COLO829 (cell line): ENCODE measurements at places on chromosomes 4 and X.

DNA sequence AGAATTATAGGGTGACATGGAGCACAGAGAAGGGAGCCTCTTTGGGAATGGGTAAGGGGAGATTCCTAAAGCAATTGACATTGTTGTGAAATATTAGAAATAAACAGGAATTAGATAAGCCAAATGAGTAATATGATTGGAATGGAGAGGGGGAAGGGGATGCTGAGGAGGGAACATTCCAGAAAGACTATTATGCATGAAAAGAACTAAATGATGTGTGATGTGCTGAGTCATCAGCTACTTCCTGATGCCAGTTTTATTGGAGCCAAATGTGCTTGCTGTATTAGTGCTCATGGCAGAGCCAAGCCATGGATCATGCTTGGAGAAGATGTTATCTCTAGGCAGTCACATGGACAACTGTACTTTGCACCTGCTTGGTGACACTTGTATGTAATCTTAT is 189.0 kb upstream of the HCCS start:
- peak; percentile 70 for DNase-seq

DNA sequence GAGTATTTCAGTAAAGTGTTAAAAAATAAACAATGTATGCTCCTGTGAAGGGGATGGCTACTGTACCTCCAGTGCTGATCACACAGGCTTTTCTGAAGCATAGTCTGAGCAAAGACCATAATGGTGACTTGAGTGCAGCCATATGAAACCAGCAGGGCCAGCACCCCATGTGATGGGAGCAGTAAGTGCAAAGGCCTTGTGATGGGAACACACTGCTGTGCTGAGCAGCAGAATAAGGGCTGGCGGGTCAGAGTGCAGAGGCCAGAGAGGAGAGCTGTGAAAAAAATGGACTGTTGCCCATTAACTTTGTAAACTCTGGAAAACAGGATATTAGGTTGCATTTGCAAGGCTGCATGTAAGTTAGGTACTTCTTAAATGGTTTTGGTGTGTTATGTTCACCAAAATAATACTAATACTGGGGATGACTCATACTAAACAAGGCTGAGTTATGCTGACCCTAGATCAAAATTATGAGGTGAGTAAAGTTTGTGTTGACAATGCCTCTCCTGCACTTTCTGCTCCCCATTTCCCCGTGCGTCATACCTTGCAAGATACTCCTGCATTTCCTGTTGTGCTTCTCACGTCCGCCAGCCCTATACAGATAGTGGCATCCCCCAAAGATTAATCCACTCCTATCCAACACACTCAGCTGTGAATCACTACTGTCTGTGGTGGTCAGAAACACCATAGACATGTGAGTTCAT is 67.0 kb upstream of the FAM9A start:
- no peak for DNase-seq

DNA sequence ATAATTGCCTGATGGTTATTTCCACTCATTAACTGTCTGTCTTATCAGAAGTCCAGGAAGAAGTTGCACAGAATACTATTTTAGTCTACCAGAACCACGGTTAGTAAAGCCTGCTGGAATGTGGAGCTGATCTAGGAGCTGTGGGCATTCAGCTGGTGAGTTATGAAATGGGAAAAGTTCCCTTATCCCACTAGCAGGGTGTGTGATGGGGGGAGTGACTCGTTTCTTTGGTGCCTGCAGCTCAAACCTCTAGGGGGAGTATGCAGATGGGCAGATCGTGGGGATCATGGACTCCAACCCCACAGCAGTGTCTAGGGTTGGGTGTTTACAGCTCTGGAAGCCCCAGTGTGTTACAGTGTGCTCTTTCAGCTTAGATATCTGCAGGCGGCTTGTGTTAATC is 305.7 kb upstream of the BOD1L1 start:
- DNase-seq: no peak

GRCh38 chr4:101942891-101943290 is 152.4 kb downstream of the BANK1 start:
- no peak for DNase-seq

DNA sequence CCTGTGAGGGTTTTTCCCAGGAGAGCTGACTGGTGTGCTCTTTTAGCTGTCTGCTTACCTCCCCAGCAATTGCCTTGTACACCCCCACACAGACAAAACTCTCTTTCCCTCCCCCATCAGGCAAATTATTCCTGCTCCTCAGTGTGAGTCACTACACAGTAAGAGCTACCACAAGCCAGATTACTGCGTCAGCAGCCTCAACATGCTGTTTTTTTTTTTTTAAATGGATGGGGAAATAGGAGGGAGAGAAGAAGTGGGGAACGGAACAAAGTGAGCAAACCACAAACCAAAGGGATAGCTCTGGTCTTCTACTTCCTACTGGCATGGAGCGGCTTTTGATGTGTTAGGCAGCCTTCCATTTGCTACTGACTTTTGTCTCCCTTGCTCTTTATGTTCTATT is 107.5 kb upstream of the ACSL4 start:
- DNase-seq: peak; percentile 89

- no peak for DNase-seq
Measured at GRCh38 chr4:76611616-76612207, 176.7 kb downstream of the SHROOM3 start.

GRCh38 chr4:108902769-108903168 is 139.9 kb upstream of the ETNPPL start:
- peak; percentile 71 for DNase-seq

GRCh38 chr4:16694884-16695276 is 203.6 kb downstream of the LDB2 start:
- DNase-seq: no peak

GRCh38 chr4:105679186-105679585 is 29.3 kb downstream of the INTS12 start:
- no peak for DNase-seq

GRCh38 chrX:130094696-130095095 is 15.6 kb downstream of the ELF4 start:
- no peak for DNase-seq

DNA sequence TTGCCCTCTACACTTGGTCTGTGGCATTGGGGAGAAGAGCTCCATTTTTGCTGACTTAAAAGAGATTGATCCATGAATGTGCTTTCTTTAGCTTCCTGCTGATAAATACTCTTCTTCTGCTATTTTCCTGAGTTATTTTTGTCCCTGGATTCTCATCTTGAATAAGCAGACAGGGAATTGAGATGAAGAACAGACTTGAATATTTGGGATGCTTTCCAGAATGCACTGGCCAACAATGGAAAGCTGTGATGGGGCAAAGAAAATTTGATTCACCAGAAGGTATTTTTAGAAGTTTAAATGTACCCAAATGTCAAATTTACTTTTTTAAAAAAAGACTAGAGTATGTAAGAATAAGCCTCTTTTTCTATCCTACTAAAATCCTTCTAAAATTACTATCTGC is 309.9 kb upstream of the PPP1R2C start:
- DNase-seq: no peak

GRCh38 chr4:74097631-74098426 is 1.2 kb downstream of the CXCL2 start:
- no peak for DNase-seq

GRCh38 chr4:139858436-139859205 is 193.0 kb downstream of the MGST2 start:
- peak; percentile 93 for DNase-seq

DNA sequence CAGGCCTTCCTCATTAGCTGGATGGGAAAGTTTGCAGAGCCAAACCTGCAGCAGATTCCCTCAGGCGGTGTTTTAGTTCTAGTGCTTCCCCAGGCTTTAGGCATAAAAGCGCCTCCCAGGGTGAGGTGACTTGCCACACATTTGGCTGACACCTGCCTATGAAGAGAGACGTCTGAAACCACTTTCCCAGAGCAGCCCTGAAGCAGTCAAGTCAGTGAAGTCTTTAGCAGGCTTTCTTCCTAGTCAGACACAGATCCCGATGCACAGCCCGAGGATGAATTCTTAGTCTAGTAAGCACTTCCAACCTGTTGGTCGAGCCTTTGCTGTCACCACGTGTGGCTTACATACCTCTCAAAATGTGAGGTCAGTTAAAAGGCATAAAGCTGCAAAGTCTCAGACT is 484.1 kb downstream of the SMARCA1 start:
- no peak for DNase-seq

GRCh38 chrX:152074163-152074562 is 64.2 kb downstream of the MAGEA10 start:
- no peak for DNase-seq

DNA sequence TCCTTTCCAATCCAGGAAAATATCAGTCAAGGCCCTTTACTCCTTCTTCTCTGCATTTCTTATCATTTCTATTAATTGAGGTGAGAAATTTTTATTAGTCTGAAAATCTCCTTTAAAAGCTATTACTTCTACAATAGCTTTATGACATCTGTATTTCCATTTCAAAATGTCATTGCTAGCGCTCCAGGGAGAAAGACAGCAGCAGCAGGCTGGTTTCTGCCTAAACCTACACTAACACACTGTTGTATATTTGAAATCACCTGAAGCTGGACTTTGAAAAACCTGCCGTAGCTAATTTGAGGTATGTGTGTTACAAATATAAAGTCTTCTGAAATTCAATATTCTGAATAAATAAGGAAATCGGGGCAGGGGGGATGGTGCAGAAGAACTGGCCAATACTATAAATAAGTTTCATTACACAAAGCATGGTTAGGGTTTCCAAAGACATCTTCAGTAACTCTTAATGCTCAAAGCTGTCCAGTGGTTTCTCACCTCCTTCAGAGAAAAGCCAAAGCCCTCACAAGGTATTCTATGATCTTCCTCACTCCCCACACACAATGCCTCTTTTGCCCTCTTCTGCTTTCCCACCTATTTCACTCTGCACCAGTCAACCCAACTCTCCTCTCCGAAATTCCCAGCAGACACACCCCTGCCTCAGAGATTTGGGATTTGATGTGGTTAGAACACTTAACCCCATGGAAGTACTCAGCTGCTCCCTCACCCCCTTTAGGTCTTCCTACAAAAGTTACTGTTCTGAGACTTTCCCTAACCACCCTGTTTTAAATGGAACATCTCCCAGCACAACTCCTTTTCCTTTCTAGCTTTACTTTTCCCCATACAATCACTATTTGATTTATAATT is 122.7 kb downstream of the PPP3CA start:
- DNase-seq: no peak

GRCh38 chrX:24231131-24231540 is 81.6 kb downstream of the ZFX start:
- peak; percentile 76 for DNase-seq

GRCh38 chrX:109264878-109265277 is 217.0 kb downstream of the GUCY2F start:
- no peak for DNase-seq

GRCh38 chr4:140085062-140085622 is 68.8 kb downstream of the MAML3 start:
- no peak for DNase-seq

GRCh38 chr4:117908306-117909207 is 125.7 kb upstream of the NDST3 start:
- no peak for DNase-seq

- no peak for DNase-seq
Measured at GRCh38 chr4:118113220-118113619, 78.9 kb downstream of the NDST3 start.

DNA sequence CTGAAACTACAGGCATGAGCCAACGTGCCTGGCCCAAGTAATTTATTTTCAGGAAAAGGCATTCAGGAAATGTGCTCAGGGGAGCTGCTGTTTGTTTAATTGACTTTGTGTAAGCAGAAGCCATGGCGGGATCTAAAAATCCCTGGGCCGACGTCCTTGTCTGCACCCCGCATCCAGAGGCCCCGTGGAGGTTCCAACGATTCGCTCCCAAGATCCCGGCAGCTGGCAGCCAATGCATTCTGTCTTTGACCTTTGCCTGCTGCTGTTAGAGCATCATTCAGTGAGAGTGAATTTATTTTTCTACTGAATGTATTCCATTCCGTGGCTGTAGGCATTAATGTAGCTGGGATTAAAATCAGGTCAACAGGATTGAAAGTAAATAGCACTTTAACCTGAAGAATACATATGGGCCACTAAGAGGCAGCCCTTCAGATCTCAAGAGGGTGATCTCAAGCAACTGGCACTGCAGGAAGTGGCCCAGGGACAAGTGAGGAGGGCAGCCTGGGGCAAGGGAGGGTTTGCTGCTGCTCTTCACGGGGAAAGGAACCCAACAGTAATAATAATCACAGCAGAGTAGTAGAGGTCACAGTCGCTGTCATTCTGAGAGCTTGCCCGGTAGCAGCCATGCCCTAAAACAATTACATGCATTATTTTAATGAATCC is 75.2 kb downstream of the PSAPL1 start:
- DNase-seq: no peak

DNA sequence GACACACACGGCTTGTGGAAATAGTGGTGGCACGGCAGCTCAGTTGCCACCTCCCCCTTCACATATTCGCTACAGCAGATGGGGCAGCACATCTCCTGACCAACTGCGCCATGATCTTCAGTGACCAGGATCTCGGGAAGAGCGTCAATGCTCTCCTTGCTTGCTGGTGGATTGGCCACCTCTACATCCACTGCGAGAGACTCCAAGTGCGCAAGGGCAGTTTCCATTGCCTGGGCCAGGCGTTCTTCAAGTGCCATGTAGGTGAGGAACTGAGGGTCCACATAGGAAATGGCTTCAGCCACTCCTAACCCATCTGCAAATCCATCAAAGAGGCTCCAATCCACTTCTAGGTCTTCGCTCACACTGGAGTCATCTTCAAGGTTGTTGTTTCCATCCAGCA is 3.9 kb downstream of the PJA1 start:
- no peak for DNase-seq

DNA sequence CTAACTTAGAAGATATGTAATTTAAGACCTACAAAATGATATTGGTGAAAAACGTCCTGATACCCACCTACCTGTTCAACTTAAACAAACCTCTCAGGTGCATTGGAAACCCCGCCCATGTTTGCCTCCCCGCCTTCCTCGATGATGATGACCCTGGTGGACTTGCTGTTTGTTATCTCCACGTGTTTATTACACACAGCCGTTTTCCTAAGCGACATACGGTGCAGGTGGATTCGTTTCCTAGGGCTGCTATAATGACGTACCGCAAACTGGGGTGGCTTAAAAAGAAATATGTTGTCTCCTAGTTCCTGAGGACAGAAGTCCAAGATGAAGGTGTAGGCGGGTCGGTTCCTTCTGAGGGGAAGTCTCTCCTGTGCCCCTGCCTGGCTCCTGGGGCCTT is 110.7 kb downstream of the GPR143 start:
- no peak for DNase-seq

GRCh38 chr4:26086621-26087441 is 172.8 kb downstream of the SMIM20 start:
- no peak for DNase-seq

DNA sequence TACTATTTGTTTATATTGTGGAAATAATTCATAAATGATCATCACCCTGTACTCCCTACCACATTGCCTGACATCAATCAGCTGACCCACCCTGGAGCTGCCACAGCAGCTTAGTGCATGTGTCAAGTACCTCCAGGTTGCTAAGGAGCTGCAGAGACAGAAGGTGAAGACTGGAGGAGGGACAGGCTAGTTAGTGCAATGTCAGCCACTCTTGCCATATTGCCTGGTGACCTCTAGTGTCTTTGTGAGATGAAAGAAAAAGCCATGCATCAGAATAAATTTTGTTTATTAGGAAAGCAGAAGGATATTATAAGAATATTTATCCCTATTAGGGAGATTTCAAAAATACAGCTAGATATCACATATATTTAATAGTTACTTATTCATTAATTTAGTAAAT is 243.9 kb upstream of the FAT4 start:
- DNase-seq: no peak

- peak; percentile 48 for DNase-seq
Measured at GRCh38 chr4:24007860-24008261, 118.0 kb upstream of the PPARGC1A start.
